ENCODE measurements at places on chromosomes 4 and X. TPM values are rescaled to one million over a fixed set of nuclear protein-coding genes. Genes with fewer than 3 reads are reported as not detected.

Gene CXorf49
- not detected for total RNA-seq

Gene DIPK2B
- not detected for total RNA-seq

Gene UBA6
- 88.2 TPM for total RNA-seq

Gene SFRP2
- total RNA-seq, result not detected

Gene C4orf46
- total RNA-seq, result 17.9 TPM

Gene WDR17
- 0.26 TPM for total RNA-seq

DNA sequence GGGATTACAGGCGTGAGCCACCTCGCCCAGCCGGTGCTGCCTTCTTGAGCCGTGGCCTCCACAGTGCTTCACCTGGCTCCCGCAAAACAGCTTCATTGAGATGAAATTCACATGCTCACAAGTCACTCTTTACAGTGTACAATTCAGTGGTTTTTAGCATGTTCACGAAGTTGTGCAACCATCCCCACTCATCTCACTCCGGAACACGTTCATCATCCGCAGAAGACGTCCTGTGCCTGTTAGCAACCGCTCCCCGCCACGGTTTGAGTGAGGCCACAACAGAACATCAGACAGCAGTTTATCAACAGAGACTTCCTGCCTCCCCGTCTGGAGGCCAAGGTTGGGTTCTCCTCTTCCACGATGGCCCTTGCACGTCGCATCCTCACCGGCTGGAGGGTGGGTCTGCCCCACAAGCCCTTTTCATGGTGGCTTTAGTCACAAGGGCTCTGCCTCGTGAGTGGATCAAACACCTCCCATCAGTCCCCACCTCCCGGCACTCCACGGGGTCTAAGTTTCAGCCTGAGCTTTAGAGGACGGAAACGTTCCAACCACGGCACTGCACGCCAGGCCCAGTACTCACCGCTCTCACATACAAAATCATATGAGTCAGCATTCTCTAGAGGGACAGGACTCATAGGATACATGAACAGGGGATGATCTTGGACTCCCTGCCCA is 29.6 kb upstream of the SPON2 start:
- peak; percentile 97 for DNase-seq

GRCh38 chr4:151291485-151291884 is 14.5 kb downstream of the PRSS48 start:
- DNase-seq, result no peak

- peak; percentile 42 for DNase-seq
Observed at GRCh38 chrX:40012868-40013265, 84.9 kb downstream of the BCOR start.

- no peak for DNase-seq
Observed at GRCh38 chr4:150114641-150115040, 36.4 kb downstream of the DCLK2 start.

GRCh38 chr4:143343276-143343831 is 6.7 kb downstream of the GAB1 start:
- no peak for DNase-seq

- no peak for DNase-seq
Observed at GRCh38 chr4:139686988-139687387, 21.4 kb downstream of the MGST2 start.

- no peak for DNase-seq
Observed at GRCh38 chr4:145644699-145645098, 25.5 kb downstream of the MMAA start.

All from activated CD8-positive, alpha-beta memory T cell treated with anti-CD3 and anti-CD28 coated beads, Interleukin-2, amount 10 ng/mL, durations not matched to agents 7 days and 5 days (primary cell).